Suppressor macrophage treated with lipopolysaccharide for 1 hour (primary cell): ENCODE measurements at places on chromosomes 2 and 18.

DNA sequence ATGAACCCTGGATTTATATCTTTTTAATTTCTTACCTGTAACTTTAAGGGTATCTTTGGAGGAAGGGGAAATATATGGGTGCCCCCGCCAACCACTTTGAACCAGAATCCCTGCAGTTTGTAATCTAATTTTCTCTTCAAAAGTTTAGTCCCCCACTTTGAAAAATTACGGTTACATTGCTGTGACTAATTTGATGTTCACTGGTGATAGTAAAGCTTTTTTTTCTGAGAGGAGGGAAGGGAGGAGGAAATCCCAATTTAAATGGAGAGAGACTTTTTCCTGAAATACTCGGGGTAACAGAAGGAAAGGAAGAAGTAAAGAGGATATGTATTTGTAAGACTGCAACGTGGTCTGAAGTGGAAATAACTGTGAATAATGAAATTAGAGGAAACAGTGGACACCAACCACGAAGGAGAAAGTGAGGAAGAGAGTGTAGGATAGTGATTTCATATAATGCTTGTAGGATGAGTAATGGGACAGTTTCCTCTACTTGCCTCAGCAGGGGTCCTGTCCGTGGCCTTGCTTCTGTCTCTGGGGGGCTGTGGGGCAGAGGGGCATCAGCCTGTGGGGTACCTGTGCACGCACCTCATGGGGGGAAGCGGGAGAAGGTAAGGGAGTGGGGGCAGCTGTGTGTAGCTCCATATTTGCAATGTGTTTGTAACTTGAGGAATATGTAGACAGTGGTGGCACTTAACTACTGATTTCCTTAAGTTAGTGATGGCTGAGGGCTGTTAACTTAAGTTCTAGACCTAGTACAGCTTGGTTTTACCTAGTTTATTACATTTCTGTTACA, 161.1 kb downstream of the LTBP1 start:
- DNase-seq = peak; percentile 33

DNA sequence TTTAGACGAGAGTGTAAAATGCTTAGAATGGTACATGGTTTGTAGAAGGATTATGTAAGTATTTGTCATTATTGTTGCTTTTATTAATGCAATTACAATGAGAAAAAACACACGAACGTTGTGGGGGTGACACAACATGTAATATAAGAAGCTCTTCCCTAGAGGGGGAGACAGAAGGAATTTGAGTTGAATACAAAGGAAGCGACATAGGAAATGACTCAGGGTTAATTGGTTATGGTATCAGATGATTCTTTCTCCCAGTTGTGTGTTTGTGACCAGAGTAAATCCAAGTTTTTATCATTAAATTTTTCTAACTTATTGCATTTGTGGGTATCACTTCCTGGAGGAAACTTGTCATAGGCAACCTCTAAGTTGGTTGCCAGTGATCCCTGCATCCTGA, 625.6 kb upstream of the CDH2 start:
- no peak for DNase-seq

- DNase-seq = no peak
These were observed 42.5 kb upstream of the YPEL5 start for GRCh38 chr2:30104307-30104706.

DNA sequence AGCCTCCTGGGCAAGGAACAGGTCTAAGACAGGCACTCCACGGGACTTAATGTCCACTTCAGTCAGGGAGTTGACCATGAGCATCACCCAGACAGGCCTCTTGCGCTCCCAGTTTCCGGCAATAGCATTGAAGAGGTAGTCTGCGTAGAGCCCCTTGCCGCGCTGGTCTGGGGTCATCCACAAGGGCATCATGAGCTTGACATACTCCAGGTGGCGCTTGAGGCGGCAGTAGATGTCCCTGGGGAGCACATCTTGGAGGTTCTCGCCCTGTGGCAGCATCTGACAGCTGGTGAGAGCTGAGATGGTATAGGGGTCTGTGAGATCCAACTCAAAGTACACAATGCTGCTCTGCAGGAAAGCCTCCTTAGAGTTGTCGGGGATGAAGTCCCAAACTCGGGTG, 10.6 kb downstream of the TRABD2A start:
- no peak for DNase-seq

GRCh38 chr2:143505542-143505941, 376.3 kb downstream of the ARHGAP15 start:
- DNase-seq = no peak
